NCI-H1048 (cell line): ENCODE measurements at places on chromosomes 2 and 18.

- no peak for DNase-seq
Observed at GRCh38 chr2:142136571-142136970, 5.8 kb upstream of the LRP1B start.

- no peak for DNase-seq
Observed at GRCh38 chr18:39455285-39455684, 1889.7 kb upstream of the CELF4 start.

GRCh38 chr18:5627776-5628511 lies 84.1 kb upstream of the EPB41L3 start:
- no peak for DNase-seq

- DNase-seq, result no peak
Observed at GRCh38 chr2:39975476-39976020, 196.5 kb upstream of the THUMPD2 start.

DNA sequence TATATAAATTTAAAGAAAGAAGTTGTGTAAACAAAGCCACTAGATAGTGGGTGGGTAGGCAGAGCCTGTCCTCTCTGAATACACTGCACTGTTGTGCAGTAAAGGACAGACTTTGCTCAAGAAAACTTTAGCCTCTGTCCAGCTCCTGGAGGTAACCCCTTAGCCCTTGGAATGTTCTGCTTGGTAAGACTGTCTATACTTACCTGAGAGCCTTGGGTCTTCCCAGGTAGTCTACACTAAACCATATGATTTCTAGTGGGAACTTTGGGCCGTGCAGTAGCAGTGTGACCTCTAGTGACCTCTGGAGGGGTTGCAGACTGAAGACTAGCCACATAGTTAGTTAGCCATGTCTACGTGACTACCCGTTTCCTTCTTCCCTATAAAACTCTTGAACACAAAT lies 678.3 kb upstream of the NRXN1 start:
- no peak for DNase-seq

- no peak for DNase-seq
Observed at GRCh38 chr2:74528600-74529356, 728 bp downstream of the AUP1 start.
